Activated CD4-positive, alpha-beta T cell treated with anti-CD3 and anti-CD28 coated beads for 24 hours (primary cell): ENCODE measurements at places on chromosomes 3 and 15.

GRCh38 chr3:8571256-8571655 lies 69.6 kb downstream of the LMCD1 start:
- DNase-seq, result no peak

GRCh38 chr3:32630266-32630665 lies 54.7 kb upstream of the CNOT10 start:
- DNase-seq, result no peak

DNA sequence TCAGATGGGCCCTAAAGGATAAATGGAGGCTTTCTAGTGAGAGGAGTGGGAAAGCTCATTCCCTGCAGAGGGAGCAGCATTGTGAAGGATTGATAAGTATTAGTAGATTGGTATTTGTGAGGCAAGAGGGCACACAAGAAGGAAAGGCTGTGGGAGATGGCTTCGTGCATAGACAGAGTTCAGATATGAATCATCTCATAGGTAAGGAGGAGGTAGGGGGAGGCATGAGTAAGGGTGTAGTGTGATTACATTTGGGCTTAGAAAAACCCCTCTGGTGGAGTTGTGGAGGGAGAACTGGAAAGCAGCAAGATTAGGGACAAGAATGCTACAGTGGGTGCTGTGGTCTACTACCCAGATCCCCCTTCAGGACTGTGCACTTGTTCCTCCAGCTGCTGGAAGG lies 29.6 kb downstream of the ONECUT1 start:
- DNase-seq, result no peak

DNA sequence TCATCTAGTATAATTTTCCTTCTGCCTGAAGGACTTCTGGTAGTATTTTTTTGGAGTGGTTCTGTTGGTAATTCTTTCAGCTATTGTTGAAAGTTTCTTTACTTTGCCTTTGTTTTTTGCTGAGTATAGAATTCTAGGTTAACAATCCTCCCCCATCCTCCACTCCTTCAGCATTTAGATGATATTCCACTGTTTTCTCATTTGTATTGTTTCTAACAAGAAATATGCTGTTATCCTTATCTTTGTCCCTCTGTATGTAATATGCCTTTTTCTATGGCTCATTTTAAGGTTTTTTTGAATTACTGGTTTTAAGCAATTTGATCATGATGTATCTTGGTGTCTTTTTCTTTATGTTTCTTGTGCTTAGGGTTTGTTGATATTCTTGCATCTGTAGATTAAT lies 53.9 kb downstream of the KLF15 start:
- DNase-seq, result no peak

- no peak for DNase-seq
These were observed 6.8 kb upstream of the POLG start for GRCh38 chr15:89341316-89342005.

DNA sequence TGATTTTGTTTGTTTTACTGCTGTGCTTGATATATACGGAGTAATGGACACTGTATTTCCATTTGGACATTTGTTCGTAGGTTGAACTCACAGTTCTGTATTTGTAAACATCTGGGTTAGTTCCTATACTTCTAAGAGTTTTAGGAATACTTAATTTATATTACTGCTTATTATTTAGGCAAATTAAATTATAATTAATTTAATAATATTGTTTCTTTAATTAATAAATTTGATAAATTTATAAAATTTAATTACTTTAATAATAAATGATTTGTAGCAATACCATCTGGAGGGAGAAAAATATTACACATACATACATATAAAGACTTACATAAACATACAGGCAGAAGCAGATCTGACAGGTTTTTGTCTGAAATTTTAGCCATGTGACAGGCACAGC lies 14.5 kb upstream of the B4GALT4 start:
- no peak for DNase-seq

DNA sequence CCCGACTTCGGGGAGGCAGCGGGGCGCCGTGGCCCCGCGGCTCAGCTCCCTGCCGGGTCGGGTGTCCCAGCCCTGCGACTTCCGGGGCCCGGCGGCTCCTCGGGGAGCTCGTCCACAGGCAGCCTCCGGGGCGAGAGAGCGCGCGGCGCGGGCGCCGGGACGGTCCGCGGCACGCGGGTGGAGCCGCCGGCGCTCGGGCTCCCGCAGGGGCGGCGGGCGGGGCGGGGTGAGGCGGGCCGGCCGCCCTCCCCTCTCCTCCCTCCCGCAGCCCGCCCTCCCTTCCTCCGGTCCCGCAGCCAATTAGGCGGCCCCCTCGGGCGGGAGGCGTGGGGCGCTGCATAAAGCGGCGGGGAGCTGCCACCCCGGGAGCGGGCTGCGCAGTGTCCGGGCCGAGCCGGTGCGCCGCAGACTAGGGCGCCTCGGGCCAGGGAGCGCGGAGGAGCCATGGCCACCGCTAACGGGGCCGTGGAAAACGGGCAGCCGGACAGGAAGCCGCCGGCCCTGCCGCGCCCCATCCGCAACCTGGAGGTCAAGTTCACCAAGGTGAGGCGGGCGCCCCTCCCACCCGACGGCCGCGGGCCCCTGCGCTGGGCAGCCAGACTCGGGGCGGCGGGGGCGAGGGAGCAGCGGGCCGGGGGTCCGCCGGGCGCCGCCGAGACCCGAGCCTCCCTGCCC lies at the start of gene ALDH1A3:
ALDH1A3 (plus strand) TSS at position 368 of the 675 bp plus-strand sequence; CDS start at position 445, 77 bp downstream.
- peak; percentile 10 for DNase-seq

DNA sequence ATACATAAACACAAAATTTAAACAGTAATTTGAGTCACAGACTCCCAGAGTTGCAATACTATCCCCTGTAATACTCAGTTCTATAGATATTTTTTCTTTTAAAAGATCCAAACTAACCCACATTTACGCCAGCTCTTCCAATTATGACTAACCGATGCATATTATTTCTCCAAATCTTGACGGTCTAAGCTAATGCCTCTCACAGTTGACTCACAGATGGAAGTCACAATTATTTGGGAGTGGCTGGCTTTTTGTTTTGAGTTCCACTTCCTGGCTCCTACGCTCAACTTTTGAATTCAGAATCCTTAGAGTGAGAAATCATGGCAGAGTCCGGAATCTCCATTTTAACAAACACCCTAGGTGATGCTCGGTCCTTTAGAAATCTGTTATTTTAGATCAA lies 749.9 kb downstream of the FHIT start:
- DNase-seq, result no peak

DNA sequence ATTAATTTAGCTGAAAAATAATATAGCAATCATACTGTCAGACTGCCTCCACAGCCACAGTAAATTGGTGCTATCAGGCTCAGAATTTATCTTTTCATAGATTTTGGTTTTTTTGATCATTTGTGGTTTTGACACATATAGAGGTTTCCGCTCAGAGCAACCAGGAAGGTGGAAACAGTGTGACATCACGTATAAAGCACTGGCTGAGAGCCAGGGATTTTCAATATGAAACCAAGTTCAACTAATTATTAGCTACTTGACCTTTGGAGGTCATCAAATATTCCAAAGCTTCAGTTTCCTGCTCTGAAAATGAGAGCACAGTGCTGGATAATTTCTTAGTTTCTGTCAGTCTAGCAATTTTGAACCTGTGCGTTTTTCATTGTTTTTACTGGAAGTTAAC lies 433.8 kb upstream of the SUCLG2 start:
- peak; percentile 6 for DNase-seq
